T-helper 17 cell (primary cell): ENCODE measurements at places on chromosomes 1 and 21.

DNA sequence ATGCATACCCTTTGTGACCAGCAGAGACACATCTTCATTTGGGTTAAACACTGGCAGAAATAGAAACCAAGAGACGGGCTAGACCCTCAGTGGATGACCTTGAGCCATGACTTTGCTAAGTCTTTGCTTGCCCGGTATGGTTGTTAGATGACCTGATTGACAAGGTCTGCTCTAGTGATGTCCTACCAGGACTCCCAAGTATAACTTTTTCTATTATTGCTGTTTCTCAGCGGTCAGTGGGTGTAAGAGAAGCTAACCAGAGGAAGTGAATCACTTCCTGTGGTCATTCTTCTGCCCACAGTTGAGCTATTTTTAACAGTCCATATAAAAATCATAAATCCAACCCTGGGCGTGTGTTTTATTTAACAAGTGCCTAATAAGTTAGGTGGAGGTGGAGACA, 126.2 kb upstream of the ETS2 start:
- no peak for DNase-seq

DNA sequence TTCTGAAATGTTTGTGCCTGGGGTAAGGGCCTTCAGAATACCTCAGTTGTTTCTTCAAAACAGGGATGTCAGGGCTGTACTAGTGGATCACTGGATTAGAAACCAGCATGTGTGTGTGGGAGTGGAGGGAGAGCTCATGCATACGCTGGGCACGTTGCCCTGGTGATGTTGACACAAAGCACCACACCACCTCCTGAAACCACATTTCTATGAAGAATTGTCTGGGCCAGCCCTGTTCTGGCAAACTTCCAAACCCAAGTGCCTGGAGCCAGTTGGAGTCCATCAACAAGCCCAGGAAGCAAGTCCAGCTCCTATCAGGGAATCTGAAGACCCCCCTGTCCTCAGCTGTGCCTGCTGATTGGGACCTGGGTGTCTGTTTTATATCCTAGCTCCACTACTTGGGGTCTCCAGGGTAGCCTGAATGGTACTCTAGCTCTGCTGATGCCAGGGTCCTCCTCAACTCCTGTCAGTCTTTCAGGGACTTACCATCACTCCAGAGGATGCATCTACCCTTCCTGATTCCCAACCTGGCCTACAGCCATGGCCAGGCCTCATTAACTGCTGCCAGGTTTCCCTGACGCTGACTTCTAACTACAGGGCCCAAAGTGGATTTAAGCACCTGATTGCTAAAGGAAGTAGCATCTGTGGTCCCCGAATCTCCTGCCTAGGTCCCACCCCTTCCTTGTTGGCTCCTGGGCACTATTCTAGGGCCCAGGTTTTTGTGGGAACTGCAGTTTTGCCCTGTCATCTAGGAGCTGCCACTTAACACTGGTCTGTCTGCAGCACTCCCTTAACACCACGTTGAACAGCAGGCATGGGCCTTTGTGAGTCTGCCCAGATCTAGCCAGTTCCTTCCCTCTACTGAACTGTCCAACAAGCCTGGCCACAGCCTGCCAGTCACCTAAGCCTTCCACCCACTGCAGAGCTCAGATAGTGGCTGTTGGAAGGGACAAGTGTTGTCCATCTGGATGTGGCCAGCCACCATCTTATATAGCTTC, 45.5 kb downstream of the LPAR3 start:
- no peak for DNase-seq

DNA sequence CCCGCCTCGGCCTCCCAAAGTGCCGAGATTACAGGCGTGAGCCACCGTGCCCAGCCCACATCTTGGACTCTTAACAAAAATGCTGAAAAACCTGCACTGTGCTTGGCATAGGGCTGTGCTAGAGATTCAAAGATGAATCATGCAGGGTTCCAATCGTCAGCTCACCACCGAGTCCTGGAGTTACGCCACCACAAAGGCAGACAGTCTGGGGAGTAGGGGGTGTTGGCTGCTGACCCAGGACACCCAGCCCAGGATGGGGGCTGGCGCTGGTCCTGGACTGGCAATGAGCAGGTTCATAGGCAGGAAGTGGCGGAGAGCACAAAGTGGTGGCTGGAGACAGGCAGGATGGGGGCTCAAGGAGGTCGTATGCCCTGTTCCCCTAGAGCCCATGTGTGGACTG, 16.0 kb downstream of the PSRC1 start:
- DNase-seq: no peak

DNA sequence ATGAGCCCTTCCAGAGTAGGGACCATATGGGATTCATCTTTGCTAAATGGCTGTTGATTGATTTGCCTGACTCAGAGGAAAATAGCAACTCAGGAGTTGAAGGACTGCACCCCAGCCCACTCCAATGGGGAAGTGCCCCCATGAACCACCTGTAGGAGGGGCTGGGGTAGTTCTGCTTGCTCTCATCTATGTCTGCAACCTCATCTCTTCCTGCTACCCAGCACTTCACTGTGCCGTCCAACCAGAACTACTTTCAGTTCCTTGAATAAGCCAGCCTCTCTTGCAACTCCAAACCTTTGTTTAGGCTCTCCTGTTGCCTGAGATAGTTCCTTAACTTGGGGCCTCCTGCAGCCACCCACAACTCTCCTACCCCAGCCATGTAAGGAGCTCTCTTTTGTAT, 26.6 kb downstream of the BEND5 start:
- no peak for DNase-seq

GRCh38 chr1:182122913-182123260, 61.4 kb upstream of the ZNF648 start:
- no peak for DNase-seq

DNA sequence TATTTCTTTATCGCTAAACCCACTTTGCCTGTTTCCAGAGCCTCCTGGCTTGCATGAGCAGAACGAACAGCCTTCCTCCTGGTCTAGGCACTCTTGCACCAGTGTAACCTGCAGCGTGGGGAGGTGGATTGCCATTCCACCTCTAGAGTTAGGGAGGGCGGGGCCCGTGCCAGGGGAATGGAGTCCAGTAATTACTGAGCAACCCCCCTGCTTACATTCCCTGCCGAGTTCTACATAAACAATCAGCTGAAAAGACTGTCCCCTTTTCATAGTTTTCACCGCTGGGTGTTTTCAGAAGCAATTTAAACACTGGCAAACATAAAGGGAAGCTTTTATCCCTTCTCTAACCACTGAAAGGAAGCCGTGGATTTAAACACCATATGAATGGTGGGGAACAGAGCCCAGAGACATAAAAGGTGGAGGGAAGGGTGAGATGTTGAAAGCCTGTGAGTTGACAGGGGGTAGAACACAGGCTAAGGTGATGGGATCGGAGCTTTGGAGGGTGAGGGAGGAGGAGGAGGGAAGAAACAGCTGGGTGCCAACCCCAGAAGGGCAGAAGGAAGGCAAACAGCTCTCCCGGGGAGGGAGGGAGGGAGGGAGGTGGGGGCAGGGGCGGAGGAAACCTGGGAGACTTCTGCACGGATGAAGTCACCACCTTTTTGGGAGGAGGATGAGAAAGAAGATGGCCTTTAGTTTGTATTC, 68.0 kb upstream of the WDR26 start:
- no peak for DNase-seq

DNA sequence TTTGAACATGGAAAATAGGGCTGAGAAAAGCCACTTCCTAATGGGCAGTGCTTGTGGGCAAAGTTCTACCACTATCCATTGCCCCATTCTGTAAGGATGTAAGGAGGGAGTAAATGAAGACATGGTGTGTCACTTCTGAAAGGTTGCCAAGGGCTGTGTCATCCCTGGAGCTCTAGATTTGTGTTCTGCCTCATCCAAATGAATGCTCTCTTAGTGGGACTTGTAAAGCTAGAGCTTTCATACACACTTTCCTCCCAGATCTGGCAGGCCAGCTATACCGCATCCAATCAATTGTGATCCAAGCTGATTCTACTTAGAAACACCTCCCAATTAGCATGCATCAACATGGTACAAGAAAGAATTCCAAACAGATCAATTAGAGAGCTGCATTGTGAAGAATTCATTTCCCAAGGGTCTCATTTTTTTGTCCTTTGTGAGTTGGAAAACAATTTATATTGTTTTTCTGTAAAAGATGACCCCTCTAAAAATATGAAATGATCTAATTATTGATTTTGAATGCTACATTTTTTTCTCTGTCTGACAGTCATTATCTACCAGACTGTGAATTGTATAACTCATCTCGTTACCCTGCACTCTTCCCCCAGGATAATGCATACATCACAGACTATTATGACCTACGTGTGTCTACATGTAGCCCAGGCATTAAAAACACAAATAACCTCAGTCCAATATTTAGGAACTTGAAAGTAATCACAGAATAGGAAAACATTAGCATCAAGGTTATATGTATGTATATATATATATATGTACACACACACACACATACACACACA, 117.1 kb upstream of the DUSP10 start:
- DNase-seq: no peak

DNA sequence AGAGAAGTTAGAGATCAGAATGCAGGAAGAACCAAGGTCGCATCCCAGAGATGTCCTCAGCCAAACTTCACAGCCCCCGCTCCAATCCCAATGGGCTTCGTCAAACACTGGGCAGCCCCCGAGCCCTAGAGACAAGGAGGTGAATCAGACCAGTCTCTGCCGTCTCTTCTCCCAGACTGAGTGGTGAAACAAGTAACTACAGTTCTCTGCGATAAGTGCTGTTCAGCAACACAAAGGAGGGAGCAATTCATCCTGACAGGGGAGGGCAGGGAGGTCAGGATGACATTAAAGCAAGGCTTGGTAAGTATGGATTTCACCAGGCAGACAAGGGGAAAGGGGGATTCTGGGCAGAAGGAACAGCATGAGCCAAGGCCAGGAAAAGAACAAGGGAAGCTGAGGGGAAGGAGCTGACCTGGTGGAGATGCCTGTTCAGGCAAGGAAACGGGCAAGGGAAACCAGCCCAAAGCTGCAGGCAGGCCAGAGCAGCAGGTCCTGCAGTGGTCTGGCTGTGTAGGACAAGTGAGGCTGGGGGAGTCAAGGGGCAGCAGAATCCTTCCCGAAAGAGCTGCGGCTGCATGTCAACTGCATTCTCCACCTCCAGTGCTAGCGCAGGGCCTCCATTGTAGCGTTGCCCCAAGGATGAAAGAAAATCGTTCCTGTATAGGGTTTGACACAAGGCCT, 13.6 kb upstream of the ERI3 start:
- DNase-seq: no peak

- DNase-seq: no peak
These were observed 43.8 kb downstream of the FAM78B start for GRCh38 chr1:166122873-166123466.

DNA sequence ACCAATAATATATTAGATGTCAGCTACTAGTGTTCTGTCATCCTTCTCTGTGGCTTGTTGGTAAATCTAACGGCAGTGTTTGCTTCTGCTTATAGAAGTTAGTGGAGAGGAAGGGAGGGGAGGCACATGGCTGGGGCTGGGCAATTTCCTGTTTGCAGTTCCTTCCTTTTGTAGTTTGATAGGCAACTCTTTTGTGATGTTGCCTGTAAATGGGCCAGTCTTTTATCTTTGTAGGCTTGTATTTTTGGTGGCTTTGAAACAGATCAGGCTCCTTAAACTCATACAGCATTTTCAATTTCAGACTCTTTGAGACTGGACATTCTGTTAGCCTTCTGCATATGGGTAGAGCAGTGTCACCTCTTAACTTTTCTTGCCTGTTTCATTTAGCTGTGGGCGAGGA, 48.1 kb downstream of the CDC14A start:
- peak; percentile 55 for DNase-seq

DNA sequence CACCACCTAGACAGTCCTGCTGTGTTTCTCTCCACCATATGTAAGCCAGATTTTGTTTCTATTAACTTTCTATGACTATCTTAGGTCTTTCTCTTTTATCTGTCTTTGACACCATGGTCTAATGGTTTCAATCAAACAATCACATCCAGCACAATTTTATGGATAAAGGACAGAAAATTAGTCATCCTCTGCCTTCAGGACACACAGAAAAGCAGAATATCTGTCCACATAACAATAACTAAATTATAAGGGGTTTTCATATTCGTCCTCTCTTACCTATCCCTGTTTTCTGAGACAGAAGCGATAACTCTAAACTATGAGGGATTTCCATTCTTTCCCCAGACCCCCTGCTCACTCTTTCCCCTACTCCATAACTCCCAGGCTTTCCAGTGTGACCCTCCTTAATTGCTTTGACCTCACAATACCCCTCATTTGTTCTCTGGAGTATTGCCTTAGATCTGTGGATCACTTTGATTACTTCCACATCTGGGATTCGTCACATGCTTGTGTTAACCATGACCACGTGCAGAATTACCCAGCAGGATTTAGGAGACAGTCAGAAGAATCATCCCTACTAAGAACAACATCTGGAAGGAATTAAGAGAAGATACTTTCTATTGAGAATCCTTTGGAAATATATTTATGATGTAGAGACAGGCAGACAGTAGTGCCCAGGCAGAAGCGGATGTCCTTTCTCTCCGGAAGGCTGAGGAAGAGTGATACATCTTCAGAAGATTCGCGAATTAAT, 108.2 kb upstream of the GREM2 start:
- DNase-seq: no peak

- no peak for DNase-seq
These were observed 81.6 kb downstream of the HHIPL2 start for GRCh38 chr1:222466150-222466865.

DNA sequence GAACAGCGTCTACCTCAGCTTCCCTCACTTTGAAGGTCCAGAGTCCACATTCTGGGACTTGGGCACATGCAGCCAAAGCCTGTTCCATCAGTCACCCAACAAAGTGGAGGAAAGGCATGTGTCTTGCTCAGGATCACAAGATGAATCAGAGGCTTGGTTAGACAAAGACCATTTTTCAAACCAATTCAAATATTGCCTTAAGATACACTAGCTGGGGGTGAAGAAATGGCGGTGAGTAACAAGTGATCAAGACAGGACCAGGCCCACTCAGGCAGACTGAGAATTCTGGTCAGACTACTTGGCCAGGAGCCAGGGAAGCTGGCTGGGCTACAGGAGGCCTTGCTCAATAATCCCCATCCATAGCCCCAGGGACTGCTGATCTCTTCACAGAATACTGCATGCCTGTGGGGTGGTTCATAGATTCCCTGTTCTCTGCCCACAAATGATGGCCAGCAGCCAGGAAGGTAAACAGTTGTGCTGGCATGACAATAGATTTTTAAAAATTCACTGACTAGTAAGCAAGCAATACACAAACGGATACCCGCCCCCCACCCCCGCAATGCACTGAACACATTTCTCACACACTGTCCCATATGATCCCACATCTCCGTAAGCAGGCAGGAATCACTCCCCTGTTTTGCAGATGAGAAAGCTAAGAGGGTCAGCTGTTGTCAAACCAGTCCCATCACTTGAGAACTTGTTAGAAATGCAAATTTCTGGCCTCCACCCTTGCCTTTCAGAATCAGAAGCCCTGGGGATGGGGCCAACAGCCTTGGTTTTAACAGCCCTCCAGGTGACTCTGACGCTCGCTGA, 27.2 kb downstream of the ERI3 start:
- no peak for DNase-seq

GRCh38 chr21:27024301-27024700, 57.4 kb upstream of the ADAMTS5 start:
- DNase-seq: no peak

GRCh38 chr1:214448536-214448935, 102.9 kb downstream of the PTPN14 start:
- DNase-seq: no peak
